ENCODE measurements at places on chromosomes 2 and 18.

GRCh38 chr18:50830544-50830943 is 10.7 kb upstream of the MRO start:
- DNase-seq, result no peak

GRCh38 chr2:159034713-159035112 is 66.3 kb downstream of the TANC1 start:
- no peak for DNase-seq

GRCh38 chr2:156845806-156846558 is 409.8 kb downstream of the GPD2 start:
- DNase-seq, result peak; percentile 58

- DNase-seq, result peak; percentile 38
Observed at GRCh38 chr2:102826904-102827303, 65.1 kb downstream of the TMEM182 start.

- no peak for DNase-seq
Observed at GRCh38 chr2:120246546-120247300, 5.9 kb upstream of the RALB start.

DNA sequence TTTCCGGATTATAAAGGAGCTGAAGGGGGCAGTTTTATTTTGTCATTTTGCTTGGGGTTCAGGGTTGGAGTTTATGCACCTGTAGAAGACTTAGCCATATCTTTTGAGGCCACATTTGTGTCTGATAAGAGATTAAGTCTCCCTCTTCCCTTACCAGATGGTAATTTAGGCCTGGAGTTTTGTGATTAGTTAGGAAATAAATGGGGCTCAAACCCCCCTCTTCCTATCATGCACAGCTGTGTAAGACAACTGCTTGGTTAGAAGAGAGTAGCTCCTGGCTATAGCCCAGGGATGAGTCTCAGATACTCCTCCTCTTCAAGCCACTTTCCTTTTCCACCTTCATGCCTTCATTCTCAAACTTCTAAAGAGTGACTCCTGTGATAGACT is 802 bp upstream of the SAP130 start:
- DNase-seq, result no peak

DNA sequence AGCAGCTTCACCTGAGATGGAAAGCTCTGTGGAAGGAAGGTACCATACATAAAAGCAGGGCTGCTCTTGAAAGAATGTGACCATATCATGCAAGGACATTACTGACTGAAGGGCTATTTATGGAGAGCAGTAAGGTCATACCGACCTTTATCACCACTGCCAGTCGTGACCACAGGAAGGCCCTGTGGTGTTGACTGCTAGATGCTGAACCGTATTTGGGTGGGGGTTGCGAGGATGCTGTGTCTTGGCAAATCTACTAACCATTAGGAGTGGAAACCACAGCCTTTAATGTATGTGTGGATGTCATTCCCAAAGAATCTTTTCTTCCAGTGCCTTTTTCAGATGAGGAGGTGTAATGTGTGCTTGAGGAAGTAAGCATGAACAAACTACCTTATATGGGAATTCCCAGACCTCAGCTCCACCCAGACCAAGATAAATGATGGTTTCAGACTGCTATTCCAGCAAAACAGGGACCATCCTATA is 60.8 kb downstream of the LIMS1 start:
- DNase-seq, result peak; percentile 92

DNA sequence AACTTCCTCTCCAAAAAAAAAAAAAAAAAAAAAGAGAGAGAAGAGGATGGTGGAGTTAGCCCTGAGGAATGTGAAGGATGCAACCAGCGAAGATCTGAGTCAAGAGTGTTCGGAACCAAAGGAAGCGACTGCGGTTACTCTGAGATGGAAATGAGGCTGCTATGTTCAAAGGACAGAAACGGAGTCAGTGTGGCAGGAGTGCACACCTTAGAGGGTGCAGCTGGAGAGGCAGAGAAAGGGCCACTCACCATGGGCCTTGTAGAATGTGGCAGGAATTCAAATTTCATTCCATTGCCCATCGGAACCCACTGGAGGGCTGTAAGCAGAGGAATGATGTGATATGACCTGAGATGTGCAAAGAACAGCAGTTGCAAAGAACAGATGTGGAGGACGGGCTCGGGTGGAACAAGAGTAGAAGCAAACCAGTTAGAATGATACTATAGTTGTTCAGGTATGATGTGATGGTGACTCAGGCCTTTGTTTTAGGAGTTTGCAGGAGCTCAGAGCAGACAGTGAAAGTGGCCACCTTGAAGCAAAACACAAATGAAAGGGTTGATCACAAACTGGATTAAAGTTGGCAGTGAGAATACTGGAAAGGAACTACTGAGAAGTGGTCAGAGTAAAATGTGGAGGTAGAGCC is 22.6 kb downstream of the ITGA6 start:
- DNase-seq, result peak; percentile 73

- no peak for DNase-seq
Observed at GRCh38 chr2:232026910-232027309, 65.4 kb downstream of the DIS3L2 start.

- DNase-seq, result peak; percentile 79
Observed at GRCh38 chr2:191637182-191638078, 40.5 kb upstream of the NABP1 start.

DNA sequence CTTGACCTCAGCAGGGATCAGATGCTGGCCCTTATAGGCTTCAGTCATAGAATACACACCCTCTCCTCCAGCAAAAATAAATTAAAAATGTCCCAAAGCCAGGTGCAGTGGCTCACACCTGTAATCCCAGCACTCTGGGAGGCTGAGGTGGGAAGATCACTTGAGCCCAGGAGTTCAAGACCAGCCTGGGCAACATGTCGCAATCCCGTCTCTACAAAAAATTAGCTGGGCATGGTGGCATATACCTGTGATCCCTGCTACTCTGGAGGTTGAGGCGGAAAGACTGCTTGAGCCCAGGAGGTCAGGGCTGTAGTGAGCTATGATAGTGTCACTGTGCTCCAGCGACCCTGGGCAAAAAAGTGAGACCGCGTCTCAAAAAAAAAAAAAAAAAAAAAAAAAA is 4.8 kb downstream of the ITPRIPL1 start:
- no peak for DNase-seq

DNA sequence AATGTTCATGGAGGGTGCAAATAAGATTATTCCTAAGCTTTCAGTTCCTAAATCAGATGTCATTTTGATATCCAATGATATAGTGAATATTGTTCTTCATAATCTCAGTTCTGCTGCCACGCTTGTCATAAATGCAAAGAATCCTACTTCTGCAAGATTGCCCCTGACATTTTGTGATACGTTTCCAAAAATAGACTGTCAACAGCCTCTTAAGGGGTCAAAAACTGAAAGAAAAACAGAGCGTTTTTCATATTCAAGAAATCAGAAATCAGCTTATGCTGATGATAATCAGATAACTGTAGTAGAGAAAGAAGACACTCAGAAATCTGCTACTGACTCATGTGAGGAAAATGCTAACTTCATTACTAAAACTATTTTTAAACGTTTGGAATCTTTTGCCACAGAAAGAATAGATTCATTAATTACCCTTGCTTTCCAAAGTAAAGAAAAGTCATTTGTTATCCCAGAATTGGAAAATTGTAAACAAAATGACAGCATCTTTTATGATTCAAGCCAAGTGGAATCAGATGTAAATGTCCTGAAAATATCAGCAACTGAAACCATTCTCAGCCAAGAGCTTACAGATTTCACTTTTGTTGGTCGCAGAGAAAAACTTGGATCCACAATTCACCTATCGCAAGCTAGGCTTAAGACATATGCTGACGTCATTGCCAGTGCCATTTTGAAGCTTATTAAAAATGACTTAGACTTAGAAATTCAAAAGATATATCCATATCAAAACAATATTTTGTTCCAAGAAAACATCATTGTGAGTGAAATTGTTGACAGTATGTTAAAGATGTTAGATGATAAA is 55.1 kb downstream of the FSIP2 start:
- DNase-seq, result no peak

DNA sequence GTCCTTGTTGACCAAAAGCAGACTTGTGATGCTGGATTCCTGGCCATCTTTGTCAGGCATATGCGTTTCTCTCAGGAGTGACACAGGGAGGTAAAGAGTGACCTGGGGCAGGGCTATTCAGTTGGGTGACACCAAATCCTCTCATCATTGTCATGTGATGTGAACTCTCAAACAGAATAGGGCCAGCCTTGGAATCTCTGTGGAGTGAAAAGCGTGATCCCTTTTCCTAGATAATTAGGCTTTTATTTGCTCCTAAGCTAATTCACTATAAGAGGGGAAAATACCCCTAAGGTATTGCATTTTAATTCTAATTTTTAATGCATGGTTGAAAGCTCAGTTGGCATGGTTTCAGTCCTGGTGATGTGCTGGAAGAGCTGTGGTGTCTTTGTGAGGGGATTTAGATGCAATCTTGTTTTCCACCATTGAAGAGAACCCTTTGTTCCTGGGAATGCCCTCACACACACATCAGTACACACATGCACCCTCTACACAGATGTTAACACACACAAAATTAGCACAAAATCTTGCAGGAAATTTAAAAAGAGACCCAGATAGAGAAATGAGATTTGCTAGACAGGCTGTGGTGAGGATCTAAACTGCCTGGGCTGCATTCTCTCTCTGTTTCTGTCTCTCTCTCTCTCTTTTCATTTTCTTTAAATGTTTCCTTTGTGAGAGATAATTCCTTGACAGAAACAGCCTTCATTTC is 349.9 kb downstream of the TSN start:
- DNase-seq, result no peak

GRCh38 chr2:20410556-20411277 is 36.2 kb upstream of the RHOB start:
- no peak for DNase-seq

GRCh38 chr2:160397530-160397865 is 96.1 kb downstream of the RBMS1 start:
- DNase-seq, result peak; percentile 54

DNA sequence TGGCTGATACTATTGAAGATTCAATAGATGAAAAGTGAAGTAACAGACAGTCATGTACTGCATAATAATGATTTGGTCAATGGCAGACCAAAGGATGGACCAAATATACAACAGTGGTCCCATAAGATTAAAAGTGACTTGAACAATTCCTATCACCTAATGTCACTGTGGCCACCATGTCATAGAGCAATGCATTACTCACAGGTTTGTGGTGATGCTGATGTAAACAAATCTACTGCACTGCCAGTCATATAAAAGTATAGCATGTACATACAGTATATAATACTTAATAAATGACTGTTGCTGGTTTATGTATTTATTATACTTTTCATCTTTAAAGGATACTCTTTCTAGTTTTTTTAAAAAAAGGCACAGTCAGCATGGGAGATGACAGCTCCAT is 99.9 kb downstream of the USP34 start:
- no peak for DNase-seq

DNA sequence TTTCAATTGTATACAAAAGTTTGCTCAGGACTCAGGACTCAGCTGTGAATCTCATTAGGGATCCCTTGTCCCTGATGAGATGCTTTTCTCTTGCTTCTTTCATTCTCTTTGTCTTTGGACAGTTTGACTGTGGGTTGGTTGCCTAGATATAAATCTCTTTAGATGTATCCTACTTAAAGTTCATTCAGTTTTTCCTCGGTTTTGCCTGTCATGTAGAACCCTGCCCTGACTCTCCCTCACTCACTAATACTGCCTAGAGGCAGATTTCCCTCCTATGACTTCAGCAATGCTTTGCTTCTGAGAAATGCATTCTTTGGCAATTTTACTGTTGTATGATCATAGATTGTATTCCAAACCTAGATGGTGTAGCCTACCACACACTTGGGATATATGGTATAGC is 421.4 kb upstream of the TCF4 start:
- no peak for DNase-seq

DNA sequence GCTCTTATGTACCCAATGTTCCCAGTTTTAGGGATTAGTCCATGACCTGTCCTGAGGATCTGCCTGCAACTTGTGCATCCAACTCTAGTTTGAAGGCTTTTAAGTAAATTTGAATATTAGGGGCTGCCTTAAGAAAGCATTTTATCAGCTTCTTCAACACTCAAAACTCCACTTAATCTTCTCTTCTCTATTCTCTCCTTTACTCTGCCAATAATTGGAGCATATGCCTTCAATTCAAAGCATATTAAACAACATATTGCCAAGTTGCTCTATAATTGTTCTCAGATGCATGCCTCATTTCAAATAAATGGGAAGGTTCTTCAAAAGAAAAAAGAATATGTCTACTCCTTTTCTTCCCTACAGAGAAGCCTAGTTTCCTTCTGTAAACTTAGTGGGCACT is 84.8 kb upstream of the NCKAP5 start:
- no peak for DNase-seq

- no peak for DNase-seq
Observed at GRCh38 chr2:159427048-159427447, 140.5 kb upstream of the WDSUB1 start.

DNA sequence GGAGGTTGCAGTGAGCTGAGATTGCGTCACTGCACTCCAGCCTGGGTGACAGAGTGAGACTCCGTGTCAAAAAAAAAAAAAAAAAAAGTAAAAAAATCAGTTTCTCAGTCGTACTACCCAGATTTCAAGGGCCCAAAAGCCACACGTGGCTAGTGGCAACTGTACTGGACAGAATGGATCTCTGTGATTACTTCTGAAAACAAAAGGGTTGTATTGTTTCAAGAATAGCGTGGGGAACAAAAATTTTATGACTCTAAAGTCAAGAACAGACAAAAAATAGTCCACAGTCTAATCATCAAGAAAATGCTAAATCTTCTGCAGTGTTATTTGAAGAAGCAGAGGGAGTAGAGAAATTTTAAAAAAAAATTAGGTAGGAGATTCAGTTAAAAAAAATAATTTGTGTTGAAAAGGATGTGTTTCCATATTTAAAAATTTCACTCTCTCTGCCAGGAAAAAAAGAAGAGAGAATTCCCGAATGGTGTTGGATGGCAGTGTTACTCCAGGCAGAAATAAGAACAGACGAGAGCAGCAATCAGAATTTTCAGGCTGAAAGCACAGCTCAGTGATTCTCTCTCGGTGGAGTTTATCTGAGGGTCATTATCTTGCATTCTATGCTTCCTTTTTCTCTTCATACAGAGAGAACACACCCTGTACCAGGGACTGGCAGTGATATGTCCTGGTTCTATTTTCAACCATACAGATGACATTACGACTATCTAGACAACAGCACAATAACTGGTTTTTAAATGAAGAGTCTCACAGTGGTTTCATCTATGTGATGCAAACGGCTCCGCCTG is 61.8 kb downstream of the CABYR start:
- no peak for DNase-seq

- peak; percentile 52 for DNase-seq
Observed at GRCh38 chr2:152446213-152446612, 111.2 kb downstream of the FMNL2 start.

GRCh38 chr2:21288739-21289520 is 165.2 kb downstream of the TDRD15 start:
- DNase-seq, result no peak

- DNase-seq, result no peak
Observed at GRCh38 chr2:150156415-150156814, 331.1 kb downstream of the RND3 start.

DNA sequence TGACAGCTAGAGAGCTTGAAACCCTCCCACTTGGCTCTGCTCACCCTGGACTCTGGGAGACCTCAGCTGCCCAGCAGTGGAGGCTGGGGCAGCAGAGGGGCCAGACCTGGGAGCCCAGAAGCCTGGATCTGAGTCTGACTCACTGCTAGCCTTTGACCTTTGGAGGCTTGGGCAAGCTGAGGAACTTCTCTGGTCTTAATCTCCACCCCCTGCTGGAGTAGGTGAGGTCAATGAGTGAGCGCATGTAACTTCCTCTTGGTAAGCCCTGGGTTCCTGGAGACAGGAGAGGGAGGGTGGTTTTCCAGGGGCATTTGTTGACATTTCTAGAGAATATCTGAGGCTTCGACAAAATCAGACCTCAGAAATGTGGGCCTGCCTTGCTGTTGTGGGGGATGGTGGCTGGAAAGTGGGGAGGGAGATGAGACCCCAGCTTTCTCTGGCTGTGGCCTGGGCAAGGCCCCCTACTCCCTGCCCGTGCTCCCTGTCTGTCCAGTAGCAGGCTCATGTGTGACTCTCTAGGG is 73.0 kb upstream of the YWHAQ start:
- DNase-seq, result peak; percentile 97

Measured in iris pigment epithelial cell (primary cell).